ENCODE measurements at places on chromosomes 5 and 9.

GRCh38 chr5:65832603-65833228 is 93.7 kb upstream of the ERBIN start:
- no peak for DNase-seq

DNA sequence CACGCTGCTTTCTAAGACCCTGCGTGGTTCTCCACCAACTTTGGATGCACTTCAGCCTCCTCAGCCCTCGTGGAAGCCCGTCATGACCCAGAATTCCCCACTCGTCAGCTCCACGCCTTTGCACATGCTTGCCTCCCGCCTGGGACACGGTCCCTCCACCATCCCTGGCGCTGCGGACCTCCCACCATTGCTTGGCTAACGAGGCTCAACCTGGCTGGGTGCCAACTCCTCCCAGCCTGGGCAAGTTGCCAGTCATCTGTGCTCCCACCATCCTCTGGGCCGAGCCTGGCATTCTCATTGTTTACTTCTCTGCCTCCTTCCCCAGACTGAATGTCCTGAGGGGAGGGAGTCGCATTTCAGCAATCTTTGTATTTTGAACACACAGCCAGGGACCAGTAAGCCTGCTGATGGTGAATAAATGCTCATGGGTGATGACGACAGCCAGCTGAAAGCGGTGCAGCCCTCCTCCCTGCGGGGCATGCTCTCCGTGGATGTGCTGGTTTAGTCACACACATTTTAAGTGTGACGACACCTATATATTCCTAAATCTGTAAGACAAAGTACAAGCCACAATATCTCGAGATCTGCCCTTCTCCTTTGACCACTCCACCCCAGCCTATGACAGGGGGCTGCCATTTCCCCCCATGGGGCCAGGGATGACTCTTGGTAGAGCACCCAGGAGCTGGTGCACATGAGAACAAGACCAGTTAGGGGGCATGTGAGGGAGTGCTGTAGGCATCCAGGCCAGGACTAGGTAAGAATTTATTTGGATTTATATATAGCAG is 37.6 kb downstream of the ANKRD33B start:
- peak; percentile 64 for DNase-seq

DNA sequence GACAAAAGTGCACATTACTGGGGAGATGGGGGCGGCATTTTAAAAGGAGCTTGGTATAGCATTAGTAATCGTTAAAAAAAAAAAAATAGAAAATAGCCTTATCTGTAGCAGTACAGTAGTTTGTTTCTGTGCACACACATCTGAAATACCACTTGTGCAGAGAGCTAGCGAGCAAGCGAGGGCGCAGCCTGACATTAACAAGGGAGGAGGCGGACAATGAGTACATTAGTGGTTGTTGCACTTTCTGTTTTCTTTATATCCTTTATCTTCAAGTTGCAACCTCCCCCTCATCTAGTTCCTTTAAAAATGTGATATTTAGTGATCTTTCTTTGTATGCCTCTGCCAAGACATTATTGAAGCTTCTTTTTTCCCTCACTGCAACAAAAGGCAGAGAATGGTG is 880 bp upstream of the PTPDC1 start:
- DNase-seq: no peak

DNA sequence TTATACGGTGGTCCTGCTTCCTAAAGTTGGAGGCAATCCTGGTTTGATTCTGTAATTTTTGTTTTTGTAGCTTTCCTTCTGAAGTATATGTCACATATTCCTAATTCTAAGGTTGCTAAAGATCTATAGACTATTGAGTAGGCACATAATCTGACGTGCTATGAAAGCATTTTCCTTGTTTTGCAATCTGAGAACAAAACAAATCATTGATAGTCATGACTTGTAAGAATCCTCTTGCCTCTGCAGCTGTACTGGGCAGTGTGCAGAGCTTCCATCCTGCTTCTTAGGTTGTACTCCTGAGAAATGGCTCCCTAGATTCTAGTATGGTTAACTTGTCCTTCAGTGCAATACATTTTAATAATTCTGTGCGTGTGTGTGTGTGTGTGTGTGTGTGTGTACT is 35.4 kb downstream of the SEMA6A start:
- no peak for DNase-seq

DNA sequence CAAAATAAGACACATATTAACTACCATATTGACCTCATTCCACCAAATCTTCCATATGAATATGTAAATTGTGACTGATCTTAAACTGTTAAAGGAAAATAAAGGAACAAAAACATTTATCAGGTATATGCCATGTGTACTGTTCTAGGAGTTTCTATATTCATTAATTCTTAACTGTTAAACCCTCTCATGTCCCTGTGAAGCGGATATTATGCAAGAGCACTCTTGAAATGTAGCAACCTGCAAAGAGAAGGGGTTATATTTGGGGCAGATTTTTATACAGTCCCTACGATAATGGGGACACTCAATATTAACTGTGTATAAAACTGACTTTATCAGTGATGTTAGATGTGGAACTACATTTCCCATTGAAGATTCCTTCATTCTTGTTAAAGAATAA is 184.9 kb upstream of the OR13F1 start:
- DNase-seq: no peak

GRCh38 chr9:121289772-121290370 is 21.9 kb downstream of the GSN start:
- DNase-seq: no peak

DNA sequence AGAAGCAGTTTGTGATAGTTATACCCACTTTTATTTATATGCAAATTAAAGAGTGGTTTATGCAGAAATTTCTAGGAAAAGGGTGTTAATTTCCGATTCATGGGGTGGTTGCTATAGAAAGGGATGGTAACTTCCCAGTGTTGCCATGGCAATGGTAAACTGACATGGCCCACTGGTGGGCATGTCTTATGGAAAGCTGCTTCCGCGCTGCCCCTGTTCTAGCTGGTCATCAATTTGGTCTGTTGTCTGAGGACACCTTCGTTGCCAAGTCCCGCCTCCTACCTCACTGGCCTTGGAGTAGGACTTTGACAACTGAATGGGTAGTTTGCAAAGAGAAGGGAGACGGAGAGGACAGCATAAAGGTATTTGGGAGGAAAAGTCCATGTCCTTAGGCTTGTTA is 74.0 kb upstream of the SMIM23 start:
- no peak for DNase-seq

DNA sequence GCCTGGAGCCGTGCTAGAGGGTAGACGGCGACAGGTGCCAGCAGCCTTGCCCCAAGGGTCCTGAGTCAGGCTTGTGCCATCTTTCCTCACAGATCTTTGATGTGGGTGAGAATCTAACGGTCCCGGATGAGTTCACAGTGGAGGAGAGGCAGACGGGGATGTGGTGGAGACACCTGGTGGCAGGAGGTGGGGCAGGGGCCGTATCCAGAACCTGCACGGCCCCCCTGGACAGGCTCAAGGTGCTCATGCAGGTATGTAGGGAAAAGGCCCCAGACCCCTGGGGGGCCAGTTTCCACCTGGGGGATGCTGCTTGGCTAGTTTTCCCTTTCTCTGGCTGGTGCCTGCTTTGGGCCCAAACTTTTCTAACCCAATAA is 24.0 kb downstream of the PTGES2 start:
- no peak for DNase-seq

GRCh38 chr5:60520451-60521227 is 179.3 kb downstream of the DEPDC1B start:
- no peak for DNase-seq

- DNase-seq: no peak
These were observed 223.6 kb downstream of the MLLT3 start for GRCh38 chr9:20398536-20399338.

DNA sequence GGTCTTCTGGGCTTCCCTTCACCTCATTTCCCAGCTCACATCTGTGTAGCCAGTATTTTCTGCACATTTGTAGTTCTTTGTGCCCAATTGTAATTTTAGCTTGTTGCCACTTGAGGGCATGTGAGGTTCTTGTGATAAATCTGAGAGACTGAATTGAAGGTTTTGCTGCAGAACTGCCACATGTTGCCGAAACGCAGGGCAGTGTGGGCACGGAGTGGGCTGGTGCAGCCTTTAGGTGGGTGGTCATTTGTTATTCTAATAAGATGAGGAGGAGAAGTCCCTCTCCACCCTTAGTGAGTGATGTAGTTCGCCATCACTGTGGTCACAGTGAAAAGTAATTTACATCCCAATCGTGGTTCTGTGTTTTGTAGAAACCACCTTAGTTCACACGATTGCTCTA is 21.2 kb downstream of the OTULIN start:
- no peak for DNase-seq

DNA sequence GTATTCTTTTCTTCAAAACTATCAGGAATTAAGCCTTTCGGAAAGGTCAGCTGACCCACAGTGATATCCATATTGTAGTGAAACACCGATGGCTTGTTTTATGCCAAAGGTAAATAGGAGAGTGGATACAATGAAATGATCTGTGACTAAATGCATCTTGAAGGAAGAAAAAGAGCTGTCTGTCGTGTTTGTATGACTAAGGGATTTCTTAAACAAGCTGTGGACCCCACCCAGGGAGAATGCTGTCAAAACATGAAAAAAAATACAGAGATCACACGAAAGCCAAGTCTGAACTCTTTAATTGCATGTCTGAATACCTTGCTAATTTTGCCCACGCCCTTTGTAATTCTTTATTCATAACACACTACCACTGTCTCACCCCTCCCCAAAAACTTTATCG is 286.4 kb upstream of the WWC1 start:
- no peak for DNase-seq

GRCh38 chr9:97319395-97319794 is 11.9 kb downstream of the CCDC180 start:
- DNase-seq: no peak

DNA sequence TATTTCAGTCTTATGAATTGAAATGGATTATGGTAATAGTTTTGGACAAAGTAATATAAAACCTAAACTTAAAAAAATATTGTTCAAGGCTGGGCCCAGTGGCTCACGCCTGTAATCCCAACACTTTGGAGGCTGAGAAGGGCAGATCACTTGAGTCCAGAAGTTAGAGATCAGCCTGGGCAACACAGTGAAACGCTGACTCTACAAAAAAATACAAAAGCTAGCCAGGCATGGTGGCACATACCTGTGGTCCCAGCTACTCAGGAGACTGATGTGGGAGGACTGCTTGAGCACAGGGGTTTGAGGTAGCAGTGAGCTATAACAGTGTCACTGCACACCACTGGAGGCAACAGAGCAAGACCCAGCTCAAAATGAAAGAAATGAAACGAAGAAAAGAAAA is 81.9 kb downstream of the SCAI start:
- no peak for DNase-seq

- DNase-seq: no peak
These were observed 242.7 kb downstream of the SYK start for GRCh38 chr9:91044354-91044753.

- no peak for DNase-seq
These were observed 60.3 kb downstream of the ADAMTS2 start for GRCh38 chr5:179284751-179285631.

DNA sequence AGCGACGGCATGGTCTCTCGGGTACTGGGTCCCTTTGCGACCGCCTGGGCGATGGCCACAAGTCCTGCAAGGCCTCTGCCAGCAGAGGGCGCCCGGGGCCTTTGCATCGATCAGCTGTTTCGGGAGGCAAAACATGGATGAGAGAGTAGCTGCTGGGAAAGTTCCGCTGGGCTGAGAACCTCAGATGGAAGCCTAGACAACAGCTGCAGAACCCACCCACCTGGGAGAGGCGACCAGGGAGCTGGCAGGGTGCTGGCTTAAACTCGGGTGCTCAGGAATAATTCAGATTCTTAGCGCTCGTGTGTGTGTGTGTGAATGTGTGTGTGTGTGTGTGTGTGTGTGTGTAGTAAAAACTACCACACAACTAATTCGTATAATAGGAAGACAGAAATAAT is 50.0 kb downstream of the TRIM32 start:
- peak; percentile 12 for DNase-seq

- peak; percentile 13 for DNase-seq
These were observed 202.6 kb downstream of the TLE4 start for GRCh38 chr9:79774356-79774755.

DNA sequence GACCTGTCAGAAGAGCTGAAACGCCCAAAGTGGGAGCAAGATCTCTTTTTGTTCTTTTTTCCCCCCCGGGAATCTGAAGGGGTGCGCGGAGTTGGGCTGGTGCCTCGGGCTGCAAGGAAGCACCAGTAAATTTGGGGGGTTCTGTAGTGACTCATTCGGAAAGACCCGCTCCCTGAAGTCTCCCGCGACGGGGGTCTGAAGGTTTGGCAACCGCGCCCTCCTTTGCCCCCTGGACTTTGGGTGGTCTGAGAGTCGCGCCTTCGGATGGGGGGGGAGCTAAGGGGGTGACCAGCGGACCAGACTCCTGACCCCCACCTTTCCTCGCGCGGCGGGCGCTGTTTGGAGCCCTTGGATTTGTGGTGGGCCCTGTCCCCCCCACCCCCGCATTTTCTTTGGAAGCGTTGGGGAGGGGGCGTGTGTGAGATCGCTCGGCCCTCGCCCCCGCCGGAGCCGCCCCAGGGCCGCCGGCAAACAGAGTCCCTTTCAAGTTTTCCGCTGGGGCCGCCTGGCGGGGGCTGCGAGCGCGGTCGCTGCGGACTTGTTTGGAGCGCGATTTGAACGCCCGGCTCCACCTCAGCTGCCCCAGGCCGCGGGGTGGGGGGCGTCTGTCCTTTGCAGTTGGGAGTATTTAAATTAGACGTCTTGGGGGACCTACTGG is 2.0 kb downstream of the CXXC5 start:
- no peak for DNase-seq

DNA sequence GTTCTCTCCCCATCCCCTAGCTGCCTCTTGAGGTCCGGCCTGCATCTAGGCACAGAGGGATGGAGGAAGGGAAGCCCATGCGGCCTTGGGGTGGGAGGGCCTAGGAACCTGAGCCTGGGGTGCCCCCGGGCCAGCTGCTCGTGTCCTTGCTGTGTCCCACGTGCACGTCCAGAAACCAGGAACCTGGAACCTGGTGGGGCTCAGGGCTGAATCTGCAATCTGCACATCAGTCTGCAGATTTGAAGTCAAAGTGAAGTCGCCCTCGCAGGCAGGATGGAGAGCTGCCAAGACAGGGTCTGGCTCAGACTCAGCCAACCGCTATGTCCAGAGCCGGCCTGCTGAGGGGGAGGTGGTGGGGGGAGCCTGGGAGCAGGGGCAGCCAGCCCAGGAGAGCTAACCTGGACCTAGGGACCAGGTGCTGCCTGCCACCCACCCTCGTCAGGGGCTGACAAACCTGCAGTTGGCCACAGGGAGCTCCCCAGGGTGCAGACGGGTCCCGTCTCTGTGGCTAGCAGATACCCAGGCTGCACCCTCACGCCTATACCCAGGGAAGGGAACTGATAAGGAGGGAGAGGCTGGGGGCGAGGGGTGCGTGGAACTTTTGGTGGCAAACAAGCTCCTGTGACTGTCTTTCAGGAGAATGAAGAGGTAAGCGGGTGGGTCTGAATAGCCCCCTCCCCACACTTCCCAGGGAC is 103.5 kb upstream of the SIMC1 start:
- no peak for DNase-seq

GRCh38 chr9:87577746-87578145 is 80.1 kb downstream of the DAPK1 start:
- no peak for DNase-seq

GRCh38 chr5:103582364-103582763 is 19.8 kb upstream of the NUDT12 start:
- DNase-seq: peak; percentile 10

DNA sequence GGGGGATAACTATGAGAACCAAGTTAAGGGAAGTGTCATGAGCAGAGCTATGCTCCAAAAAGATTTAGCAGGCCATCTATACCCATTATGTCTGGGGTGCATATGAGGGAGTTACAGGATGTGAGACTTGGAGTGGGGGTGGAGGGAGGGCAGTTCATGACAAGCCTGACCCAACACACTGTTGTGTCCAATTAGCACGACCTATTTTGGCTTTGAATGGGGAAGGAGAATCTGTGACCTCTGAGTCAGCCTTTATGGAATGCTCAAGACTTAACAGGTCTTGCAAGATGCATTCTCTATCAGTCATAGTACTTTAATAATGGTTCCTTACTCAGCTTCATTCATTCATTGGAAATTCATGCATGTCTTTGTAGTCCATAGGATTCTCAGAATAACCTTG is 71.7 kb downstream of the GRIA1 start:
- DNase-seq: peak; percentile 79

All from GM04503 (cell line).